EL (cell line): ENCODE measurements at places on chromosomes 5 and 9.
A peak's percentile ranks its signal among the peaks of the same experiment; 100 is the strongest.

GRCh38 chr5:106860398-106861044, 810.2 kb downstream of the EFNA5 start:
- no peak for DNase-seq

- DNase-seq, result no peak
Observed at GRCh38 chr5:111107371-111107770, 15.2 kb downstream of the WDR36 start.

- peak; percentile 72 for DNase-seq
Observed at GRCh38 chr9:22114956-22115355, 105.9 kb upstream of the CDKN2B start.

- DNase-seq, result peak; percentile 70
Observed at GRCh38 chr9:126719618-126720031, 85.2 kb upstream of the ZBTB43 start.

DNA sequence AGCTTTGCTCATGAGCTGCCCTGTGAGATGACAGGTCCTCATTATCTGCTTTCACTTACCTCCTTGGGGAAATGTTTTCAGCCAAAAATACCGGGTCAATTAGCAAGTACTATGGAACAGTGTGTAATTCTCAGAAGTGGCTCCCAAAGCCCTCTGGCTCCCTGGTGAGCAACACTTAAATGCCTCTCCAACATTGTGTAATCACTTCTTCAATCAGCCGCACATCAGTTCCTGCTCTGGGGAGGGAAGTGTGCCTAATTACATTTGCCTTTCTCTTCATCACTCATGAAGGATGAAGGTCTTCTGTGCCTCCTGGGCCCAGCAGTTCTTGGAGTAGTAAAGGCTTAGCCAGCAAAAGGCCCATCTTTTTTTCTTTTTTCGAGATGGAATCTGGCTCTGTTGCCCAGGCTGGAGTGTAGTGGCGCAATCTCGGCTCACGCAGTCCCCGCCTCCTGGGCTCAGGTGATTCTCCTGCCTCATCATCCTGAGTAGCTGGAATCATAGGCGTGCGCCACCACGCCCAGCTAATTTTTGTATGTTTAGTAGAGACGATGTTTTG, 23.1 kb downstream of the NIM1K start:
- DNase-seq, result peak; percentile 25

DNA sequence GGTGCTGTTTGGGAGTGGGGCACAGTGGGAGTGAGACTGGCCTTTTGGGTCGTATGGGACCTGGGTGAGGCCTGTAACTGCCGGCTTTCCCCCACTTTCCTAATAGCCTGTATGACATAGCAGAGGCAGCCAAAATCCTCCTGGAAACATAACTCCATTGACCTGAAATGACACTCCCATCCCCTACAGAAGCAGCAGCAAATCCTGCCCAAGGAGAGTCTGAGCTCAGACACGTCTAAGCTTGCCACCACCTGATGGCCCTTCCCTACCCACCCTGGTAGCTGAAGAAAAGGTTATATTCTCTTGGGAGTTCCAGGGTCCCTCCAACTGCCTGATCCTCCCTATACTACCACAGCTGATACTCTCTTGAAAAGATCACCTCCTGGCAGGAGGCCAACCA, 179.8 kb upstream of the ARRDC3 start:
- DNase-seq, result no peak

DNA sequence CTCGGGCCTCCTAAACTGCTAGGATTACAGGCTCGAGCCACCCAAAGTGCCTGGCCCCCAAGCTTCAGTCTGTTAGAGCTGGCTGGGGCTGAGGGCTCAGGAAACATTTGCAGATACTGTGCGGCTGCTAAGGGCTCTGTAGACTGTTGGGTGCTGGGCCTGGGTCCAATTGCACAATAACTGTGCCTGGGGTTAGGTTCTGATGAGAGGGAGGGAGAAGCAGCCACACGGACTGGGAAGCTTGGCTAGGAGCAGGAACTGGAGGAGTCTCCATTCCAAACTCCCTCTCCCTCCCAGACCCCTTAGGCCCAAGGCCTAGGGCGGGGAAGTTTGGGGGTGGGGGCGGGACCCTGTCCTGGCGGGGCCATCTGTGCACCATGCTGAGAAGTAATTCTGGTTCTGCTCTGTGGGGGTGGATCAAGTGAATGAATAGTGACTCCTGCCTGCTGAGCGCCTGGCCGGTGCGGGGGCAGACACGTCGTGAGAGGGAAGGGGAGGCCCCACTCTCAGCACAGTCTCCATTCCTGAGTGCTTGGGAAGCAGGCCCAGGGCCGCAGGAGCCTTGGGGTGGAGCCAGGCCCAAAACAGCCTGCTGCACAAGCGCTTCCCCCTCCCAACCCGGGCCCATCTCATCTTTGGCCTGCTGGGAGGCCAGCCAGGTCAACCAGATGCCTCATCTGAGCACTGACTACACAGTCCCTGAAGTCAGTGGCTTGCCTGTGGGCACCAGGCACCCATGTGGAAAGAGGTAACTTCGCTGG, 1.5 kb downstream of the ASS1 start:
- DNase-seq, result peak; percentile 93

DNA sequence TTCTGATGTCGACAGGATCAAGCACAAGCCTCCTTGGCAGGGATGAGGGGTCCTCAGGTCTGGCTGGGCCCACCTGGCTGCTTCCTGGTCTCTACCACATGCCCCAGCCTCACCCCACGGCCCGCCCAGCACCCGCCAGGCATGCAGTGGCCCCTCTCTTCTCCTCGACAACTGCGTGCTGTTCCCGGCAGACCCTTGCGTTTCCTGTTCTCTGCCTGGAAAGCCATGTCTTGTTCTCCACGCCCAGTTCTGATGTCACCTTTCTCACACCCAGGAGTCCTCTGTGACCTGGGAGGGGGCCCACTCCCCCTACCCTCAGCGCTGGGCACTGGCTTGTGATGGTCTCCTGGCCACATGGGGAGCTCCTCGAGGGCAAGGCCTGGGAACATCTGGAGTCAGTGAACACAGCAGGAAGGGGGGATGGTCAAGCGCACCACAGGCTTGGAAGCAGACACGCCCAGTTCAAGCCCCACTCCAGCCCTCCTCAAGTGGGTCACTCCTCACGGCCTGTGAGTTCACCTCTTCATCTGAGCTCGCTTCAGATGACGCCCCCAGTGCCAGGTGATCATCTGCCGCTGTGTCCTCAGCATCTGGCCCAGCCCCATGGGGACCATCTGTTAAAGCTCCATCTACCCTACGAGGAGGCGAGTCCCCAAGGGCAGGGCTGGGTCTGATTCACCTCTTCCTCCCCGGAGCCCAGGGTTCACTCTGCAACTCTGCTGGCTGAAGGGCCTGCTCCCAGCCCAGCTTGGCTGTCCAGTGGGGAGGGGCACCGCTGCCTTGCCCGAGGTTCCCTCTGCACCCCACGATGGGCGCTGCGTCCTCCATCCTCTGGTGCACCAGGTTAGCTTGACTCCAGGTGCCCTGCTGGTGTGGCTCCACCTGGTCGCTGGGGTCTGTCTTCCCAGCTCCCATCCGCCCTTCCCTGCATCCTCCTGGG, 133.2 kb upstream of the PHYKPL start:
- no peak for DNase-seq
